NCI-H1417 treated with DMSO at 0.1 percent for 48 hours (cell line): ENCODE measurements at places on chromosomes 12 and 14.

GRCh38 chr14:52342849-52343596 is 28.9 kb downstream of the PTGER2 start:
- no peak for DNase-seq

DNA sequence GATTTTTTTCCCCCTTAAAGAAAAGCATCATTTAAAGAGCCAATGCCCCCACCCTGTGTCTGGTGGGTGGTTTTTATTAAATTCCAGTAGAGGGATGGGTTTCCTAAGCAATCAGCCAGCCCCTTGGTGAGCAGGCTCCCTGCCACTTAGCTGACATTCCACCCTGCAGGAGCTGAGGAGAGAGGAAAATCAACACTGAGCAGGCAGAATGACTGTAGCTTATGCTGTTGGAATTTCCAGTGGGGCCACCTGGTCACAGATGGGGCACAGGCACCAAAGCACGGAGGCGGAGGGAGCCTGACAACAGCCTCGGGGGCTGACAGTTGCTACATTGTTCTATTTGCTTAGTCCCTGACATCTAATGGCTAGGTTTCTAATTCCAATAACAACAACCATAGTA is 127.7 kb downstream of the TMEM30B start:
- DNase-seq: no peak

DNA sequence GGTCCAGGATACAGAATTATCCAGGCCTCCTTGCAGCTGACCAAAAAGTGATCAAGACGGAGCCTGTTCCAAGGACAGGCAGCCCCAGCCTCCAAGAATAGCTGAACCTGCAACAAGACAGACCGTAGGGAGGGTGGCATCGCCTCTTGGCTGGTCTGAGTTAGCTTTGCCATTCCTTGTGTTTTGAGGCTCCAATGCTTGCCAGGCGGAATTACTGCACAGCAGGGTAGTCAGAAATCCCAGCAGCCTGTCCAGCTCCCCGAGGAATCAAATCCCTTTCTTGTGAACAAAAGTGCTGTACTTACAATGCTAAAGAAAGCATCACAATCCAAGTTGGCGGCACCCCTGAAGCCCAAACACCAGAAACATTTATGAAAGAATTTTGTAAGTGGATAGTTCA is 246.9 kb downstream of the TMEM132C start:
- DNase-seq: no peak

- DNase-seq: no peak
These were observed 180.0 kb downstream of the C12orf75 start for GRCh38 chr12:105510526-105510925.
